NCI-H2081 treated with DMSO at 0.1 percent for 48 hours (cell line): ENCODE measurements at places on chromosomes 13 and 19.

GRCh38 chr13:114185182-114185971 is 6.3 kb downstream of the CFAP97D2 start:
- no peak for DNase-seq

DNA sequence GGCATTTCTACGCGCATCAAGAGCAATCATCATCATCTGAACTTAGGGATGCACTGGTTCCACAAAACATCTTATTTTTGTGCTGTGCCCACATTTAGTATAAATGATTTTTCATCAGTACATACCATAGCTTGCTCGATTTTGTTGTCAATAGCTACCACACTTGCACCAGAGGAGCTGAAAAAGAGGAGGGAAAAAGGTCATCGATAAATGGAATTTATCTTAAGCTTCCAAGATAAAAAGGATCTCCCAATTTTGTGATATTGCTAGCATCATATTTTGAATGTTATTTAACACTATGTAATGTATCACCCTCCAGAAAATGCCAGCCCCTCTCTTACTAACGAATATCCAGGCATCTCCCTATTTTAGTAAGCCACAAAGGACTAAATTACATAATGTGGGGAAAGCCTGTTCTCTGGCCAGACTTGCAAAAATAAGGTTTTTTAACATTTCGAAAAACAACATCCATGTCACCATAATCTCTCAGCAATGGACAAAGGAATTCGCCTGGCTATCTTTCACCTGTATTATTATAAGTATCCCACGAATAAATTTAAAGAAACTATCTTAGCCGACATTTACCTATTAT is 62.4 kb downstream of the SERP2 start:
- DNase-seq, result no peak

- no peak for DNase-seq
Observed at GRCh38 chr13:98050041-98050466, 92.8 kb upstream of the FARP1 start.

GRCh38 chr13:95083758-95084157 is 217.5 kb downstream of the ABCC4 start:
- no peak for DNase-seq

GRCh38 chr19:45763691-45764294 is 5.3 kb downstream of the SIX5 start:
- DNase-seq, result no peak

DNA sequence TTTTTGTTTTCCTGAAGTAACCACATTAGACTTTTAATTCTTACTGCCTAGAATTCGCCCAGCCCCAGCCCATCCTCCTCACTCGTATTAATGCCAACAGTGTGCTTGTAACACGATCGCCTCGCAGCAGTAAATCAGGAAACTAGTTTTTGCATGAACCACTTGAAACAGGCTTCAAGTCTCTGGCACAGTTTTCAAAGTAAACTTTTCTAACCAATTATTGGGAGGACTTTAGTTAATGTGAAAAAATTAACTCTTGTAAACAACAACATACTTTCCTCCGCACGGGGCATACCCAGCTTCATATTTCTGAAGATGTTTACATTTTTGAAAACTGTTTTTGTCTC is 39.2 kb downstream of the TNFRSF19 start:
- DNase-seq, result no peak
